Fibroblast of skin of left quadriceps (primary cell): ENCODE measurements at places on chromosomes 16 and 17.

DNA sequence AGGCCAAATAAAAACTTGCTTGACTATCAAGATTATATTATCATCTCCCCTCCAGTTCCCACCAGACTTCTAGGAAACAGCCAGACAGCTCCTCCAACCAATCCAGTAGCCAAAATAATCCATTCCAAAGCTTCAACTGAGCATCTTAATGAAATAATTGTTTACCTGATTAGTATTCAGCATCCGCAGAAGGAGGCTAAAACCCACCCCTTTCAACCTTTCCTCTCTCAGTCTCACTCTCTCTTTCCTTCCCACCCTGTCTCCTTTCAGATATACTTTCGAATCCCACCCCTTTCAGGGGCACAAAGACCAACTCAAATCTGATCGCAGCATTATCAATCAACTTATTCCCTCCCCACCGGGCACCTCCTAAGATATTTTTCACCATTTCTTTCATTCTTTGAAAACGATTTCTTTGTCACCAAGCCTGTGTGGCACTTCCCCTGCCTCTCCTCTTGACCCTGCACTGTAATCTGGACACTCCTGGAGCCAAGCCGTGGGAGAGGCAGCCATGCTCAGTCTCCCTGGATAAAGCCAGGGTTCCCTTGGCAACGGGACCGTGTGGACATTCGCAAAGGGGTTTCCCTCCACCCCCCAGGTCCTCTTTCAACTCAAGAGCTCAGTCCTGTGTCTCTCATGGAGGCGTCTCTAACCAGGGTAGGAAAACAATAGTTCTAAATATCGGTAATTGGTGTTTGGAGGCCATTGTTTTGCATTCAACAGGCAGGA is at the start of gene ANKFN1:
TSS of gene ANKFN1 (plus strand) at position 602 of the 729 bp plus-strand sequence. CDS start 59,193 bp downstream, outside the sequence.
- DNase-seq = no peak

GRCh38 chr17:66570447-66571195 is 264.3 kb upstream of the CACNG5 start:
- DNase-seq = no peak

- DNase-seq = no peak
Observed at GRCh38 chr16:50804290-50804907, 62.5 kb downstream of the CYLD start.

DNA sequence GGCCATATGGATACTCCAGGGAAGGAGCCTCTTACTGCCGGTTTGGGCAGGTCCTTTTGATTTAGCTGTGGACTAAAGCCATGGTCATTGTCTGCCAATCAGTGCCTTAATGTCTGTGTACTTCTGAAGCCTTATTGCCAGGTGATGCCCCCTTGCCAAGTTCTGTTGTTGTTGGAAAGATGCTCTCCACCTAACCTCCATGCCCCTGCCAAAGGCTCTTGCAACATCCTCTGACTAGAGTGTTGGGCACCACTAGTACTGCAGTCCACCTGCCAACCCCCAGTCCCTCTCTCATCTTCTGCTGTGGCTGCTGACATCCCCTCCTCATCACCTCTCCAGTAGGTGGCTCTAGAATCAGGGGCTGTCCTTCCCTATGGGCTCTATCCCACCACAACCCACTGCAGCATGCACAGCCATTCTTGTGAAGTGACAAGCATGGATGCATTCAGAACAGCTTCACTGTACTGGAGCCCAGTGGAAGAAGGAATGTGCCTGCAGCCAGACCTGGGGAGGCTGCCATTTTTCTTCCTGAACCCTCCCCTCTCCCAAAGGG is 375.3 kb upstream of the CDH5 start:
- DNase-seq = no peak

- peak; percentile 36 for DNase-seq
Observed at GRCh38 chr16:56912746-56913708, 18.9 kb upstream of the HERPUD1 start.

GRCh38 chr17:17063546-17064122 is 21.4 kb downstream of the MPRIP start:
- DNase-seq = no peak

DNA sequence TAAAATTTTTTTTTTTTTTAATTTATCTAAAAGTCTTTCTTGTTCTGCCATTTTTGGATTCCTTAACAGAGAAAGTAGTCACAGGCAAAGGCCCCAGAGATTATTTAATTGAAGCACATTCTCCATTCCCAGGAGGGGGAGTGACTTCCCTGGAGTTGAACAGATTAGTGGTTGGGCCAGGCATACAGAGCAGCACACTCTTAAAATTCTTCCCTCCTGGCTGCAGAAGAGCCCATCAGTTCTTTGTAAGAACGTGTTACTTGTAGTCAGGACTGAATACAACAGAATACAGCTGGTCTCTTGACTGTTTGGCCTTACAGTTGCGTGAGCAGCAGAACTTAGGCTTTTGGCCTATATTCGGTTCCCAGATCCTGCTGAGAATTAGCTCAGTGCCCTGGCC is 1.8 kb downstream of the ALKBH5 start:
- no peak for DNase-seq
